M059J (cell line): ENCODE measurements at places on chromosomes 2 and 18. TPM values are rescaled to one million over a fixed set of nuclear protein-coding genes. Genes with fewer than 3 reads are reported as not detected.

KLHL14 gene
- total RNA-seq, result not detected in 2 replicates

CTAGE1 gene
- 0.15 TPM in 1 of 2 replicates, not detected in the other for total RNA-seq

GRCh38 chr2:226873051-226873620 lies 37.3 kb downstream of the RHBDD1 start:
- DNase-seq, result peak; percentile 61

DNA sequence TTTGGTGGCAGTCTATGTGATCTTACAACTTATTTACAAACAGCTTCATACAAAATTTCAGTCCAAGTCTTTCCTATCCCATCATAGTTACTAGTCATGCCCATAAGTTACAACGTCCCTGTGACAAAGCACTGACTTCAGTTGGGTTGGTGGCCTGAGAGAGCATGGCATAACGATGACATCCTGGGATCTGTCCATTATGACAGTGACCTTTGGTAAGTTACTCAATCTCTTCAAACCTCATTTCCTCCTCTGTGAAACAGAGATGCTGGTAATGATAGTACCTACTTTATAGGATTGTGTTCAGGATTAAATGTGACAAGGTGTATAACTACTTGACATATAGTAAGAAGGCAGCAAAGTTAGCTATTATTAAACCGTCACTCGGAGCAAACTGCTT lies 55.4 kb upstream of the ATP5MC3 start:
- no peak for DNase-seq

GRCh38 chr18:36461551-36461987 lies 164.1 kb downstream of the FHOD3 start:
- DNase-seq, result peak; percentile 71

GRCh38 chr2:4903656-4904348 lies 788.4 kb upstream of the SOX11 start:
- DNase-seq, result no peak
